ENCODE measurements at places on chromosomes 11 and 22. TPM values are rescaled to one million over a fixed set of nuclear protein-coding genes. Genes with fewer than 3 reads are reported as not detected.
A peak's percentile ranks its signal among the peaks of the same experiment; 100 is the strongest.

GRCh38 chr11:100578831-100579311 lies 108.2 kb upstream of the ARHGAP42 start:
- DNase-seq, result no peak

BEST1 gene
- total RNA-seq, result 0.63 TPM

- DNase-seq, result no peak
These were observed 160.2 kb downstream of the FAT3 start for GRCh38 chr11:92384802-92385201.

CHST1 gene
- 2.3 TPM for total RNA-seq

WNT11 gene
- total RNA-seq, result 3.4 TPM

GRCh38 chr11:88515002-88515401 lies 177.5 kb upstream of the CTSC start:
- DNase-seq, result no peak

DNA sequence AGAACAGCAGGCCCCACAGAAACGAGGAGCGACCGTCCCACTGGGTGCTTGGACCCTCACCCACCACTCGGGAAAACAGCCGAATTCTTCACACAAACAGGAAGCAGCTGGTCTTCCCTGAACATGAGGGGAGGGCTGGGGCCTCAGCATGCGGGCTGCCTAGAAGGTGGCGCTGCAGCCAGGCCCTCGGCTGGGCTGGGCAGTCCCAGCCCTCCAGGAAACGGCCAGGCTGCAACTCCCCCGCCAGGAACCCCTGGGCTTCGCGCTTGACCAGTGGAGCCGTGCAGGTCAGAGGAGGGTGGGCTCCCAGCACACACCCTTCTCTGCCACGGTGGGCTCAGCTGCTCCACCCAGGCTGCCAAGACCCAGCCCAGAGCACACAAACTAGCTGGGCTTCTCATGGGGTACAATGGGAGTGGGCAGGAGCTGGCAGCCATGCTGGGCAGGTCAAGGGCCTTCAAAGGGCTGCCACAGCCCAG lies 29.6 kb downstream of the IGF2 start:
- no peak for DNase-seq

DNA sequence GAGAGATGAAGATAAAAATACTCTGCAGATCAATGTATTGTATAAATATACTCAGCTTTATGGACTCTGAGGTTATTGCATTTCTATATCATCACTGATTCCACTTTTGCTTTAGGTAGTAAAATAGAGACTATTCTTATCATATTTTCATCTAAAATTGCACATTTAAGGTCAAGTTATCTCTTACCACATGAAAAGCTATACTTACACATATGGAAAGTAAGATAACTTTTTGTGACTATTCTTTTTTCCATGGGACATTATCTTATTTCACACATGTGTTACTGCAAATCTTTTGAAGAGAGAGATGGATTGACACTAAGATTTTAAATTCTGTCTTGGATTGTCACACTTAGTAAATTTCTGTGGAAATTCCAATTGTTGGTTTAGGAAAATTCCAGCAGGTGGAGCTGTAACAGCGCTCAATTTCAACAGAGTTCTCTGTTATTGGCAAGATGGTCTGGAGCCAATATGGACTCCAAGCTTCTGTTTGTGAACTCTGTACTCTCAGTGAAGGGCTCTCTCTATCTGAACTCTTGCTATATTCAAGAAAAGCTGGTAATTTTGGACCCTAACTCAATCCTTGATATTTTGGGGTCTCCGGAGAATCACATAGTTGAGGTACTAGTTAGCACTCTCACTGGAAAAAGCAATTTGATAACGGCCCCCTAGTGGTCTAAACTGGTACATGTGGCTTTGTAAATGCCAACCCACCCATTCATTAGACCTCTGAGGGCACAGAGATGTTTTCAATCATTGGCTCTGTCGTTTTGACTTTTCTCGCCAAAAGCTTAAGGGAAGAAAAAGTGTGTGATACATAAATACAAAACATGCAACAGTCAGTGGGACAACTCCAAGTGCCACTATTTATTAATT lies 429.7 kb downstream of the ETS1 start:
- peak; percentile 55 for DNase-seq

DNA sequence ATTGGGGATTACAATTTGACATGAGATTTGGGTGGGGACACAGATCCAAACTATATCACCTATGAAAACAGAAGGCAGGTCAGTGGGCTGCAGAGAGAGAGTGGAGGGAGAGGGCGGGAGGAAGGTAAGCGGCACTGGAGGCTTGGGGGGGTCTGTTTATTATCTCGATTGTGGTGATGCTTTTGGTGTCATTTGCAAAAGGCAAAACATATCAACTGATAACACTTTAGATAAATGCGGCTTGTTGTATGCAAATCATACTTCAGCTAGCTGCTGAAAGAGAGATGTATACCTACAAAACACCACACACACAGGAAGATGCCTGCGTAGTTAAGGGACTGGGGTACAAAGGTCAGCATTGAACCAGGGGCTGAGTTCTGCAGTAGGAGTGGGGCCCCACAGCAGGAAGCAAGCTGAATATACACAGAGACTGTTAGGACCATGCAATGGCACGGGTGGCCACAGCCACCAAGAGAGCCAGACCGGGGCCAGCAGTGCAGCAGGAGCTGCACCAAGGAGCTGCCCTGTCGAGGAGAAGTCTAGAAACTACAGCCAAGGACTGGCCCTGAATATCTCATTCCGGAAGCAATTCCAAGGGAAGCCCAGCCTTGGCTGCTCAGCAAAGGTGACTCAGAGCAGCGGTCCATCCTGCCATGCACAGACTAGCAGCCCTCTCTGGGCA lies 23.8 kb upstream of the TOLLIP start:
- DNase-seq, result peak; percentile 41

KRTAP5-10 gene
- total RNA-seq, result 0.15 TPM

GRCh38 chr22:38873469-38874411 lies 1.7 kb upstream of the CBX6 start:
- no peak for DNase-seq

- DNase-seq, result peak; percentile 62
These were observed 705 bp downstream of the PTPRJ start for GRCh38 chr11:47980907-47981621.

- no peak for DNase-seq
These were observed 12.6 kb upstream of the NECTIN1 start for GRCh38 chr11:119741369-119742262.

NRIP3 gene
- total RNA-seq, result 0.05 TPM

DNA sequence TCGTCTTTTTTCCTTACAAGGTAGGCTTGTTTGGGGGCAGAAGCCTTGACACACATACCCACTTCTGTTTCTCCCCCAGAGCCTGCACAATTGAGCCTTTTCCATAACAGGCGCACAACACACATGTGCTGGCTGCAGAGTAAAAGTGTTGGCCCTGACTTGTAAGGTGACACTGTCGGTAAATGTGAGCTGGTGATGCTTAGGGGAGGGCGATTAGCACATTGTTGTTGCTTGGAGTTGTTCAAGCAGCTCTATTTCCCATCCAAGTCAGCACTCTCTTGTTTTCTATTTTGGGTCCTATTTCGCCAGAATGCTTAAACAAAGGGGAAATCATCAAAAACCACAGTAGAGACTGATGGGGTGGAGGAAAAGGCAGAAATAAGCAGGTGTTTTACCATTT lies 51.9 kb upstream of the PTPRJ start:
- no peak for DNase-seq

DNA sequence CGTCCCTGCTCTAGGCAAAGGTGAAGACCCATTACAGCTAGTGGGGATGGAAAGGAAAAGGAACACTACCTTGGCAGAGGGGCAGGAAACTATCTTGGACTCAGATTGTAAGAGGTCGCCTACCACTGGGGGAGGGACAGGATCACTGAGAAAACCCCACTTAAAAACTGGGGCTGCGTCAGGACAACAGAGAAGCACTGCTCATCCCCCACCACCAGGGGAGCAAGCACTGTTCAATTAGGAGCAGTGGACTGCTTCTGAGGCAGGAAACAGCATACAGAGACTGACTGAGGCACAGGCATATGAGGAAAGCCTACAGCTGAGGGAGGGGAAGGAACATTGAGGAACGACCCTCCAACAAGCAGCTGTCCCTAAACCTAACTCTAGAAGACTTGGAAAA lies 20.8 kb upstream of the DLAT start:
- no peak for DNase-seq

DNA sequence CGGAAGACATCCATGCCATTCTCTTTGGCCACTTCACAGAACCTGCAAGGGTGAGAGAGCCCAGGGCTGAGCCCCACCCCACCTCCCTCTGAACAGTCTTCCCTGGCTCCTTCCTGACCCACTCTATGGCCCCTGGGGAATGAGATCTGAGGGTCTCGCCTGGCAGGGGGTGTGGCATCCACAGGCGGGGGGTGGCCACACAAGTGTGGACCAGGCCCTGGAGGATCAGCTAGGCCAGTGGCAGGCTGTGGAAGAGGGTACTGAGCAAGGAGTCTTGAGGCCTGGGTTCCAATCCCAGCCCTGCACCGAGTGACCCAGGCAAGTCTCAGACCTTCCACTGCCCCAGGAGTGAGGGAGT lies 5.6 kb upstream of the LRFN4 start:
- peak; percentile 44 for DNase-seq

- DNase-seq, result peak; percentile 43
These were observed 13.3 kb downstream of the IL17REL start for GRCh38 chr22:49999063-49999945.

RTN3 gene
- total RNA-seq, result 50.0 TPM

DNA sequence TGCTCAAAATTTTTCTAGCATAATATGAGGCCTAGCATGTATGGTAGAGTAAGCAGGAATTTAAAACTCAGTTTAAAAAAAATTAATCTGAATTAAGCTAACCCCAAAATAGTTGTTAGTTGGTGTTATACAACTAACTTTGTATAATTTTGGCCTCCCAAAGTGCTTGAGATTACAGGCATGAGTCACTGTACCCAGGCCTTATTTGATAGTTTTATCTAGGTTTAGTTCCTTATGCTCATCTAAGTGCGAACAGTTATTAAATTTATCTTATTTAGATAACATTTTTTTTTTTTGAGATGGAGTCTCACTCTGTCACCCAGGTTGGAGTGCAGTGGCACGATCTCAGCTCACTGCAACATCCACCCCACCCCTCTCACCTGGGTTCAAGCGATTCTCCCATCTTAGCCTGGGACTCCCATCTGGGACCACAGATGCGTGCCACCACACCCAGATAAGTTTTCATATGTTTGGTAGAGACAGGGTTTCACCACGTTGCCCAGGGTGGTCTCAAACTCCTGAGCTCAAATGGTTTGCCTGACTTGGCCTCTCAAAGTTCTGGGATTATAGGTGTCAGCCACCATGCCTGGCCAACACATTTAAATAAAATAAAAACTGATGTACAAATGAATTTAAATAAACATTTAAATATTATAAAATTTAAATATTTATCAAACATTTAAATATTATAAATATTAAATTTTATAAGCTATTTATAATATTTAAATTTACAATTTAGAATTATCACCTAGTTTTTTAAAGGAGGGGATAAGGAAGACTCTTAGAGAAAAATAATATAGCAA lies 7.5 kb downstream of the IL18 start:
- DNase-seq, result no peak

INTS4 gene
- total RNA-seq, result 10.1 TPM

DNA sequence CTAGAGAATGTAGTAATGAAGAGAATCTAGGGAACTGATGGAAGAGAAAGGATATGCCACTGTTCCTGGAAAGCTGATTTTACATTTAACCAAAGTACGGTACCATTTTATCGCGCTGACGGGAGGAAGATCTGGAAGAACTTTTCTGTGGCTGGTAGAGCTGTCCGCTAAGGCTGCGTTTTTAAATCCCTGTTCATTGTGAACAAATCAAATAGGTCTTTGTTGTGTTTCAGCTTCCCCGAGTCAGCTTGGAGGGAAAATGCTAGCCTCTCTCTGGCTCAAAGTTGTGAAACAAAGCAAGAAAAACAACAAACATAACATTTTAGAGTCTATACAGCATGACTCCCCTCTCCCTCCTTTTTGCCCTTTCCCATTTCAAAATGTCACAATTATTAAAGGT lies 34.4 kb downstream of the FBXO7 start:
- no peak for DNase-seq

DNA sequence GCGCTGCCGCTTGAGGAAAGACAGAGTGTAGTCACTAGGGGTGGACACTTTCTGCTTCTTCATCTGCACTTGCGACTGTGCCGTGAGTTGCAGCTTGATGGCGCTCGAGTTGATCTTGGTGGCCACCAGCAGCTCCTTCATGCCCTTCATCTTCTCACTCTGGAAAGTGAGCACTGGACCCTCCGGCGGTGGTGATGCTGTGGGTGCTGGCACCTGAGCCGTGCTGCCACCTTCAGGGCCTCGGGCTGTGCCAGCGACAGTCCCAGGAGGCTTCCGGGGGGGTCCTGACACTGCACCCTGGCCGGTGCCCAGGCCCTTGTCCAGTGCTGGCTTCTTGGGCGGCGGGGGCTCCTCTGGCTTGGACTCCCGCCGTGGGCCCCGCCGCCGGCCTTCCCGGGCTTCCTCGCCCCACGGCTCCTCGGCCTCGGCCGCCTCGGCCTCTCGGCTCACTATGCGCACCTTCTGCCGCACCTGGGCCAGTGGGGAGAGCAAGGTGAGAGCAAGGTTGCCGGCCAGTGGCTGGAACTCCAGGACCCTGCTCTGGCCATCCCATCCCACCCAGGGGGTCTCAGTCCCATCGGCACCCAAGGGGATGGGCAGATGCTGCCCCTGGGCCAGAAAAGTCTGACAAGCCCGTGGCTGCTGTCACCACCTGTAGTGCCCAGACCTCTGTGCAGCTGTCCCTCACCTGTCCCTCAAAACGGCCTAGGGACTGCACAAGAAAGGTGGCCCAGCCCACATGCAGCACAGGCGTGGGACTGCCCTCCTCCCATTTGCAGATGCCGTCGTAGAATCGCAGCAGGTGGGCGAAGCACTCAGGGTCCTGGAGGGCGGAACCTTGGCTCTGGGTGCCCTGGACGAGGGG lies 1.6 kb upstream of the MAP4K2 start:
- DNase-seq, result no peak

GRCh38 chr11:132408877-132409276 lies 1038.5 kb downstream of the NTM start:
- DNase-seq, result no peak

GRCh38 chr22:38433871-38434270 lies 21.1 kb downstream of the KCNJ4 start:
- DNase-seq, result no peak

SMIM35 gene
- 0.08 TPM for total RNA-seq

DNA sequence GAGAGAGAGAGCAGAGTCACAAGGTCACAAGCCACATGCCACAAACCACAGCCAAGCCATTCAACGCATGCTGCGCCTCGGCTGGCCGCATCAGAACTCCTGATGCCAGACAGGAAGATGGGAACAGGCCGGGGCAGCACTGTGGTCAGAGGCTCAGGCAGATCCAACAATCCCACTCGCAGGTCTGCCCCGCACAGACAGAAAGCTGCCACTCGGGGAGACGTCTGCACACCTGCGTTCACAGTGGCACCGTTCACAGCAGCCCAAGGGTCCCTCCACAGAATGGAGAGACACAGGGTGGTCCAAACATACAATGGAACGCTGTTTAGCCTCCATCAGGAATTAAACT lies 408.8 kb downstream of the CTTN start:
- no peak for DNase-seq

CREB3L1 gene
- total RNA-seq, result 0.30 TPM

GRCh38 chr22:39634530-39635405 lies 64.2 kb downstream of the CACNA1I start:
- DNase-seq, result no peak

PTPN5 gene
- not detected for total RNA-seq

- DNase-seq, result no peak
These were observed 1154.3 kb downstream of the FAM181B start for GRCh38 chr11:81579339-81579738.

- DNase-seq, result no peak
These were observed 163.9 kb downstream of the ADAMTS15 start for GRCh38 chr11:130612291-130612851.

UPK2 gene
- not detected for total RNA-seq

Data from left lobe of liver (tissue), 2 donors.